GM12878 (cell line): ENCODE measurements at places on chromosomes 1 and 21.

- no peaks in the 10 kb centered on the region for H3K27me3 ChIP-seq
- DNase-seq, result no peak
- no peak overlapping the region for H3K27ac ChIP-seq
- H3K4me1 ChIP-seq, result no peaks in the 10 kb centered on the region
- peaks cover 7% of the 10 kb centered on the region for H3K36me3 ChIP-seq
These were observed 8.9 kb upstream of the MUTYH start for GRCh38 chr1:45348966-45349677.

- H3K27ac ChIP-seq, result no peak overlapping the region
- no peaks in the 10 kb centered on the region for H3K27me3 ChIP-seq
- H3K4me1 ChIP-seq, result no peaks in the 10 kb centered on the region
- no peak for DNase-seq
These were observed 100.2 kb downstream of the GTF2B start for GRCh38 chr1:88791192-88791591.

GRCh38 chr1:11059155-11059967 is 457 bp downstream of the SRM start:
- peaks cover 26% of the 10 kb centered on the region for H3K4me1 ChIP-seq
- peak overlapping the region; percentile 95 for H3K4me3 ChIP-seq
- H3K27ac ChIP-seq, result peak overlapping the region; percentile 66
- H3K36me3 ChIP-seq, result peaks cover 5% of the 10 kb centered on the region
- no peaks in the 10 kb centered on the region for H3K27me3 ChIP-seq

DNA sequence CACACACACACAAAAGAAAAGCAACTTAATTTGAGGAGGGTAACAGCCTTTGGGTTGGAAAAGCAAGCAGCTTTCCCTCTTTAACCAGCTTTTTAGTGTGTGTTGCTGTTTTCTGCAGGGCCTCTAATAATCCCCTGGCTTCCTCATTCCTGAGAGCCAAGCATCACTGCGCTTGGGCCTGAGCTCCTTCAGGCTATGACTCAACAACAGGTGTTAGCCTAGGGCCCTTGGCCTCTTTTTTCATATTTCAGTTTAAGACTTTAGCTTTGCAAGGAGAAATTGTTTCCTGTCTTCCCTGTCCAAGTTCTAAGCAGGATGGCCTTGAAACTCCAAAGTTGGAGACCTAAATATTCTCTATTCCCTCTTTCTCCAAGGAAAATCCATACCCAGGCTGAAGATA is 26.2 kb upstream of the SNX27 start:
- no peak overlapping the region for H3K4me3 ChIP-seq
- DNase-seq, result no peak
- H3K36me3 ChIP-seq, result no peaks in the 10 kb centered on the region
- H3K27me3 ChIP-seq, result no peaks in the 10 kb centered on the region
- H3K27ac ChIP-seq, result no peak overlapping the region

DNA sequence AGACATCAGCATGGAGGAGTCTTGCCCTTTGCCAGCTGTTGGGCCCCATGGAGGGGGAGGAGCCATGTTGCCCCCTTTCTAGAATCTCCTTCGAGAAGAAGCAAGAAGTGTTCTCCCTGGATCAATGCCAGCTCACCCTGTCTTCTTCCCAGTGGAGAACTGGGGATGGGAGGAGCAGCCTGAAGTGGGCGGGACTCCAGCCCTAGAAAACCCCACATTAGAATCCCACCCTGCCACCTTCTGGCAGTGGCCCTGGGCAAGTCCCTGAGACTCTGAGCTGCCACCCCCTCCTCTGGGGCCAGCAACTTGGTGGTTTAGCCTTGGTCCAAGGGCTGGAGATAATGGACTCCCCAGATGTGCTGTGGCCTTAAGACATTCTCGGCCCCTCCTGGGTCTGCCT is 51.7 kb downstream of the PAX7 start:
- peaks cover 3% of the 10 kb centered on the region for H3K27me3 ChIP-seq
- DNase-seq, result no peak
- H3K27ac ChIP-seq, result no peak overlapping the region
- H3K4me3 ChIP-seq, result no peak overlapping the region
- no peaks in the 10 kb centered on the region for H3K4me1 ChIP-seq

DNA sequence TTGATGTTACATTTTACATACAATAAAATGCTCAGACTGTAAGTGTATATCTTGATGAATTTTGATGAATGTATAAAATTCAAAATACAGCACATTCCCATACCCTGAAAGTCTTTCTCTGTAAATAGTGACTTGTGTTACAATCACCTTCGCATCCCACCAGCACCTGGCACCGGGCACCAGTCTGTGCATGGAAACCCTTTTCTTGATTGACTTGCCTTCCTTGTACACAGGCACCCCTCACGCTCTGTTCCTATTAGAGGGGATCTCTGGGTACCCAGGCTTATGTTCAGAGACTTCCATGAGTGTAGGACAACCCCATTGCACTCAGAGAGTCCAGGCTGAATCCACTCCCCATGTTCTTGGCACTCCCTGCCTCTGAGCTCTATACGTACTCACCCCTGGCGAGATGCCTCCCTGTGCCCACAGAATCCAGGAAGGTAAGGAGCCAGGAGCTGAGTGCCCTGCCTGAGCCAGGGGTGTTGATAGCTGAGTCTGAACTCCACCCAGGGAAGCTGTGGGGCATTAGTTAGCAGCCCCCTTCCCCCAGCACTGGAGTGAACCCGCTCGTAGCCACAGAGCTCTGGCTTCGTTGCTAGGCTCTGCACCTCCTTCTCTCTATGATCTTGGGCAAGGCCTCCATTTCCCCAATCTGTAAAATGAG is 22.5 kb upstream of the PKP1 start:
- H3K27me3 ChIP-seq, result peaks cover 2% of the 10 kb centered on the region; the same call in 1 of the 2 replicates
- H3K27ac ChIP-seq, result no peak overlapping the region
- no peak overlapping the region for H3K4me3 ChIP-seq
- H3K4me1 ChIP-seq, result no peaks in the 10 kb centered on the region
- no peaks in the 10 kb centered on the region for H3K36me3 ChIP-seq

GRCh38 chr1:206101351-206102045 is 15.7 kb downstream of the AVPR1B start:
- H3K4me1 ChIP-seq, result no peaks in the 10 kb centered on the region; the same call in 1 of the 2 replicates
- H3K27ac ChIP-seq, result no peak overlapping the region
- no peaks in the 10 kb centered on the region for H3K36me3 ChIP-seq
- H3K27me3 ChIP-seq, result no peaks in the 10 kb centered on the region
- no peak overlapping the region for H3K4me3 ChIP-seq
- DNase-seq, result no peak

DNA sequence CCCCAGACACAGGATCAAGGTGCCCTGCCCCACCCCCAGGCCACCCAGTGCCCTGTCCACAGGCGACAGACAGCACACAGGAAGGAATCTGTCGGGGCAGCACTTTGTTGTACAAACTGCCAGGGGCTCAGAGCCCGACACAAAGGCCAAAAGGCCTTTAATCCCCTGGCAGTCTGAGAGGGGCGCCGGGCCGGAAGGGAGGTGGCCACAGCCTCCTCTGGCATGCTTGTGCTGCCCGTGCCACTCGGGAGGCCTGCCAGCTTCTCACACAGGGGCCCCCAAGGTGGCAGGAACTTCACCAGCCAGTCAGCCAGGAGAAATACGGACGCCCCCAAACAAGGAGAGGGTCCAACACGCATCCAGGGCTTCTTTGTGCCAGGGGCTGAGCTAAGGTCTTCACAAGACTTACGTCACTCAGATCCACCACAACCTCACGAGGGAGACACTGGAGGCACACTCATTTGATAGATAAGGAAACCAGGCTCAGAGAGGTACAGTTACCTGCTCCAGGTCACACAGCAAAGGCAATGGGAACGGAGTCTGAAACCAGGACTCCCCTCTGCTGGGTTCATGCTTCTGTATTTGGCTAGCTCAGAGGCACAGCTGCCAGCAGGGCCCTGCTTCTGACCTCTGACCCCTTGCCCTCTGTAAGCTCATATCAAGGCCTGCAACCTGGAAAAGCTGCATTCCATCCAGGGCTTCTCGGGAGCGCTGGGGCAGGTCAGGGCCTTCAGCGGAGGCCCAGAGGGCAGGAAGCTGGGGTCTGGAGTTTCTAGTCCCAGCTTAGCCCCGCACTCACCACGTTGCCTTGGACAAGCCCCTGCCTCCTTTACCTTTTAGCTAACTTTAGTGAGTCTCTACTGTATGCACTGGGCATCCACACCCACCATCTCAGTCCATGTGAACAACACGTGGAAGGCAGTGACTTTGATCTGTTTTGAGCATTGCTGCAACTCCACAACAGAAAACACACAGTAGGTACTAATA is 34.8 kb downstream of the HSPG2 start:
- H3K4me3 ChIP-seq, result no peak overlapping the region
- no peak for DNase-seq
- H3K27me3 ChIP-seq, result no peaks in the 10 kb centered on the region
- H3K27ac ChIP-seq, result no peak overlapping the region
- no peaks in the 10 kb centered on the region for H3K4me1 ChIP-seq

DNA sequence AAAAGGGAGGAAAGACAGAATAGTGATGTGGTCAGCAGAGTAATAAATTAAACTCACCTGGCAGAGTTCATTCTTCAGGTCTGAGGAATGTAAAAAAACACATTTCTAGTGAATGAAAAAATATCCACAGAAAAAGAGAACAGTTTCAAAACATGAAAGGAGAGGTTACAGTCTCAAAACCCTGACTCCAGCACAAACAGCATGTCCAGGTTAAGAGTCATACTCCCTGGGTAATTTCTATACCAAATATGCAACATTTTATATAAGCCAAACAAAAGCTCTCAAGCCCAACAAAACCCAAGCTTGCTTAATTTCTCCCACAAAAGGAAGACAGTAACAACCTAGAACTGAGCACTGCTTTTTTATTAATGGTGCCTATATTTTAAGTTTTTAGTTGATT is 173.0 kb downstream of the NTMT2 start:
- no peak overlapping the region for H3K4me3 ChIP-seq
- no peaks in the 10 kb centered on the region for H3K27me3 ChIP-seq
- no peaks in the 10 kb centered on the region for H3K4me1 ChIP-seq
- no peaks in the 10 kb centered on the region for H3K36me3 ChIP-seq
- DNase-seq, result no peak

GRCh38 chr1:176809292-176809691 is 346.3 kb downstream of the PAPPA2 start:
- no peak overlapping the region for H3K27ac ChIP-seq
- no peaks in the 10 kb centered on the region for H3K36me3 ChIP-seq
- no peaks in the 10 kb centered on the region for H3K4me1 ChIP-seq
- H3K27me3 ChIP-seq, result no peaks in the 10 kb centered on the region
- DNase-seq, result no peak
- H3K4me3 ChIP-seq, result no peak overlapping the region

DNA sequence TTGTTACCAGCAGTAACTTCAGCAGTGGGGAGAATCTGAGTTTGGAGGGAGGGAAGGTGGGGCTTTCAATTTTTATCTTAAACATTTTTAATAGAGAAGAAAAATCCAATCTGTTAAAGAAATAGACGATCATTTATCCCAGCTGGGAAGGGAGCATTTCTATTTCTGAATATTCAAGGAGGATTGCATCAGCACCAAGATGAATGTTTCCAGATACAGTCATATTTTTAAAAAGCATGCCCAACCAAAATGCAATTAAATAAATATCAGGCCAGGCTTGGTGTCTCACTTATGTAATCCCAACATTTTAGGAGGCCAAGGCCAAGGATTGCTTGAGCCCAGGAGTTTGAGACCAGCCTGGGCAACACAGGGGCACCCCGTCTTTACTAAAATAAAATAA is 1.7 kb upstream of the ATP1A4 start:
- no peaks in the 10 kb centered on the region for H3K4me1 ChIP-seq
- no peaks in the 10 kb centered on the region for H3K36me3 ChIP-seq
- no peak overlapping the region for H3K27ac ChIP-seq
- DNase-seq, result no peak

GRCh38 chr21:25385341-25385740 is 221.9 kb downstream of the MRPL39 start:
- no peaks in the 10 kb centered on the region for H3K36me3 ChIP-seq
- no peaks in the 10 kb centered on the region for H3K27me3 ChIP-seq
- H3K4me1 ChIP-seq, result peaks cover 11% of the 10 kb centered on the region; the same call in 1 of the 2 replicates
- DNase-seq, result no peak

DNA sequence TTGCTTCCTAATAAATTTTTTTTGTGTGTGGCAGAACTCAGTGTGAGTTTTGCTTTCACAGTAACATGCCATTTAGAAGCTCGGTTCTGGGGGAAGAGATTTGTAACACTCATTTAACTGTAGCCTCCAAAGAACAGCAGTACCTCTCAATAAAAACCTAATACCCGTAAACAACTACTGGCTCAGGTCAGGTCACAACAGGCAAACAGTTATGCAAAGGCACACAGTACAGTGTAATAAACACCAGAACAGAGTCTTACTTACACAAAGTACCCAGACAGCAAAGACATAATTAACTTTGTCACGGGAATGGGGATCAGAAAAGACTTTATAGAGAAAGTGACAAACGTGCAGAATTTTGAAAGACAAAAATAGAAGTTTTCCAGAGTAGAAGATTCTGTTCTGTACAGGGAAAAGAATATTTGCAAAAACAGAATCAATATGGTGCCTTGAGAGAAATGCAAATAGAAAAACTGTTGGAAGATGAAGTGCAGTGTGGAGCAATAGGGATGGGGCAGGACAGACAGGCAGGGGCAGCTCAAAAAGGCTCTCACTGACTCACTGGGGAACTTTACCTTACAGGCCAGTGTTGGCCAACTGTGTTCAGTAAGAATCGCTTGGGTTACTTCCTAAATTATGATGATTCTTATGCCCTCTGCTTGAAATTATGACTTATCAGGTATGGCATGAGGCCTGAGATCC is 38.8 kb downstream of the EGLN1 start:
- H3K27me3 ChIP-seq, result no peaks in the 10 kb centered on the region
- DNase-seq, result no peak
- peaks cover 6% of the 10 kb centered on the region; the same call in 1 of the 2 replicates for H3K4me1 ChIP-seq
- H3K4me3 ChIP-seq, result no peak overlapping the region
